ENCODE measurements at places on chromosomes 7 and 10.
A peak's percentile ranks its signal among the peaks of the same experiment; 100 is the strongest.

- DNase-seq = no peak
Measured at GRCh38 chr7:127536741-127537140, 48.7 kb downstream of the GCC1 start.

- no peak for DNase-seq
Measured at GRCh38 chr7:1455955-1456354, 3.3 kb downstream of the MICALL2 start.

- peak; percentile 77 for DNase-seq
Measured at GRCh38 chr10:82826132-82826531, 951.1 kb downstream of the NRG3 start.

DNA sequence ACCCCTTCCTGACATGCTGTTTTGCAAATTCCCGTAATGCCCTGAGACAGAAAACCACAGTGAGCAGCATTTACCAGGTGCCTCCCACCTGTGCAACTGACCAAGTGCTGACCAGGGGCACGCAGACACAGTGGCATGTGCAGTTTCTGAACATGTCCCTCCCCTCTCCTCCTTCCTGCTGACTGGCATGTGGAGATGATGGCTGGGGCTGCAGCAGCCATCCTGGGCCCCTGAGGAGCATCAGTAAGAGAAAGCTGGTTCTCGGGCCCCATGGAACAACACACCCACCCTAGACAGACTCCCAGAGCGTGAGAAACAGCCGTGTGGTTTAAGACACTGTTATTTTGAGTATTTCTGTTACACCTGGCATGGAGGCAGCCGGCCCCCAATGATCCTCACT, 66.2 kb upstream of the PDGFA start:
- no peak for DNase-seq

DNA sequence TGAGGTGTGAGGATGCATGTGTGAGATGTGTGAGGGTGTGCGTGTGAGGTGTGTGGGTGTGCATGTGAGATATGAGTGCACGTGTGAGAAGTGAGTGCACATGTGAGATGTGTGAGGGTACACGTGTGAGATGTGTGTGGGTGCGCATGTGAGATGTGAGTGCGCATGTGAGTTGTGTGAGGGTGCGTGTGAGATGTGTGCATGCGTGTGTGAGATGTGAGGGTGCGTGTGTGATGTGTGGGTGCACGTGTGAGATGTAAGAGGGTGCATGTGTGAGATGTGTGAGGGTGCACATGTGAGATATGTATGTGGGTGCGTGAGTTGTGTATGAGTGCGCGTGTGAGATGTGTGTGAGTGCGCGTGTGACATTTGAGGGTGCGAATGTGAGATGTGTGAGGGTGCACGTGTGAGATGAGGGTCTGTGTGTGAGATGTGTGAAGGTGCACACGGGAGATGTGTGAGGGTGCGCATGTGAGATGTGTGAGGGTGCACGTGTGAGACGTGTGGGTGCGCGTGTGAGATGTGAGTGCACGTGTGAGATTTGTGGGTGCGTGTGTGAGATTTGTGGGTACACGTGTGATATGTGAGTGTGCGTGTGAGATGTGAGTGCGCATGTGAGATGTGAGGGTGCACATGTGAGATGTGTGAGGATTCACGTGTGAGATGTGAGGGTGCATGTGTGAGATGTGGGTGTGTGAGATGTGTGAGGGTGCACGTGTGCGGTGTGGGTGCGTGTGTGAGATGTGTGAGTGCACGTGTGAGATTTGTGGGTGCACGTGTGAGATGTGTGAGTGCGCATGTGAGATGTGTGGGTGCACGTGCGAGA, 30.5 kb downstream of the PPIF start:
- DNase-seq = no peak

- peak; percentile 45 for DNase-seq
Measured at GRCh38 chr7:116446212-116446855, 53.2 kb upstream of the CAV2 start.

- DNase-seq = peak; percentile 2
Measured at GRCh38 chr7:123624527-123625183, 23.0 kb downstream of the ASB15 start.

- DNase-seq = no peak
Measured at GRCh38 chr10:116421815-116422214, 5.8 kb upstream of the PNLIPRP3 start.

DNA sequence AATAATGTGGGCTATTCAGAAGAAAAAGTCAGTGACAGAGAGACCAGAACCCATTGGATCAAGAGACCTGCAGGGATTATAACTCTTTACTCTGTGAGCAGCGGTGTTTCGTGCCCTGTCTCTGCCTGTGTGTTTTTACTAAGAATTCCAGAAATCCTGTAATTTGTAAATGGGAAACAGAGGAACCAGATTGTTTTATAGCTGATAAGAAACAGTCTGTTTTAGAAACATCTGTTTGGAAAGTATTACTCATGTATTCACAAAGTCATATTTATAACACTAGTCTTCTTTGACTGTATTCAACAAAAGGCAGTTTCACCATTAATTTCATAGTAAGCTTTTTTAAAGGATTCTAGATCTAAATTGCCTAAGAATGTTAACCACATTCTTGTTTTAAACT, 30.0 kb upstream of the VDAC2 start:
- DNase-seq = no peak

DNA sequence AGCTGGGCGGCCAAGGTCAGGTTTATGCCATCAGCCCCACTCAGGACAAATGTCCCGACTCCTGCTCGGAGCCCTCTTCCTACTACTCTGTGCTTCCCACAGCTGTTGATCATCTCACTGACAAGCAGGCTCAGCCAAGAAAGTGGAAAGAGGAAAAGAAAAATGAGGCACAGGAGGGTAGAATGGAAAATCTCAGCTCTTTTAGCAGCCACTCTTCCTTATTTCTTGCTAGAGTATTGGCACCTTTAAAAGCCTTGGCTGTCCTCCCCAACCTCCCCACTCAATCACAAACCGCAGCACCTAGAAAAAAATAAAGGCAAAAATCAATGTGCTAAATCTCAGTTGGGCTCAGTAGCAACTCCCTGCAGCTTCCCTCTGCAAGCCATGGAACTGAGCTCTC, 35.3 kb upstream of the AGK start:
- DNase-seq = no peak

DNA sequence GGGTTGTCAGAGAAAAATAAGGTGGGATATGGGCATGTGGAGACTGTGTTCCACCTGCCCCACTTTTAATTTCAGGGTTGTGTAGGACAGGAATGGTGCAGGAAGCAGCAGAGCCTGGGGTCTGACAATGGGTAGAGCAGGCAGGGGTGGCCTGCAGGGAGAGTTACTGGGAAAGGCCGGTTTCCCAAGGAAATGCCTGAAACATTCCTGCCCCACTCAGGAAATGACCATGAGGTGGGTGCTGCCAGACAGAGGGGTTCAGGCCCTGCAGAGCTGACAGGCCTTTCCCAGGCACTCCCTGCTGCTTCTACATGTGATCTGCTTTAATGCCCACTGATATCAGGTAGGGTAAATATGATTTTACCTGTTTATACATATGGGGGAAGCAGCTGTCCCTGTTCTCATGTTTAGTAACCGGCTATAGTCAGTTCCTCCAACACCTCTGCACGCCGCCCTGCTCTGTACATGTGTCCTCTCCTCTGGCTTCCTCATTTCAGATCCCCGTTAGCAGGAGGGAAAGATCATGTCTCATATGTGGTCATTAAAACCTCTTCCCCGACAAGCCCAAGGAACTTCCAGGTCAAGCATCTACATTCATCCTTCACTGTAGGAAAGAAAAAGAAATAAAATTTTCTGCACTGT, 118.6 kb upstream of the PRSS58 start:
- no peak for DNase-seq

Data from fibroblast of skin of right quadriceps (primary cell).